ENCODE measurements at places on chromosomes 16 and 17. TPM values are rescaled to one million over a fixed set of nuclear protein-coding genes. Genes with fewer than 3 reads are reported as not detected.
A peak's percentile ranks its signal among the peaks of the same experiment; 100 is the strongest.

DNA sequence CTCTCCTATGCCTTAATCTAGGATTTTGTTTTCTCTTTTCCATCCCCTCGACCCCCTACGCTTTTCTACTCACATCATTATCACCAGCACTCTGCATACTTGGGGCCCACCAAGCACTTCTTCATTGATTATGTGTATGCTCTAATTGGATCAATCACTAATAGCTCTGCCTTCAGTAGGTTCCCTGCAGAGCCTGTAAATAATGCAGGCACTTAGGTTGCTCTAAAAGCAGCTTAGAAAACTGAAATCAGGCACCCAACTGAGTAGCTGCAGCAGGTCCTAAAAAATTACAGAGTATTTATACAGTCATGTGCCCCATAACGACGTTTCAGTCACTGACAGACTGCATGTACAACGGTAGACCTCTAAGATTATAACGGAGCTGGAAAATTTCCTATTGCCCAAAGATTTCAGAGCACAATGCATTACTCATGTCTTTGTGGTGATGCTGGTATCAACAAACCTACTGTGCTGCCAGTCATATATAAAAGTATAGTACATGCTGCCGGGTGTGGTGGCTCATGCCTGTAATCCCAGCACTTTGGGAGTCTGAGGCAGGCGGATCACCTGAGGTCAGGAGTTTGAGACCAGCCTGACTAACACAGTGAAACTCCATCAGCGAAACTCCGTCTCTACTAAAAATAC is 280.4 kb downstream of the HS3ST3B1 start:
- no peaks in the 10 kb centered on the region for H3K4me1 ChIP-seq
- no peaks in the 10 kb centered on the region for H3K36me3 ChIP-seq
- no peak overlapping the region for H3K4me3 ChIP-seq
- DNase-seq: no peak

DNA sequence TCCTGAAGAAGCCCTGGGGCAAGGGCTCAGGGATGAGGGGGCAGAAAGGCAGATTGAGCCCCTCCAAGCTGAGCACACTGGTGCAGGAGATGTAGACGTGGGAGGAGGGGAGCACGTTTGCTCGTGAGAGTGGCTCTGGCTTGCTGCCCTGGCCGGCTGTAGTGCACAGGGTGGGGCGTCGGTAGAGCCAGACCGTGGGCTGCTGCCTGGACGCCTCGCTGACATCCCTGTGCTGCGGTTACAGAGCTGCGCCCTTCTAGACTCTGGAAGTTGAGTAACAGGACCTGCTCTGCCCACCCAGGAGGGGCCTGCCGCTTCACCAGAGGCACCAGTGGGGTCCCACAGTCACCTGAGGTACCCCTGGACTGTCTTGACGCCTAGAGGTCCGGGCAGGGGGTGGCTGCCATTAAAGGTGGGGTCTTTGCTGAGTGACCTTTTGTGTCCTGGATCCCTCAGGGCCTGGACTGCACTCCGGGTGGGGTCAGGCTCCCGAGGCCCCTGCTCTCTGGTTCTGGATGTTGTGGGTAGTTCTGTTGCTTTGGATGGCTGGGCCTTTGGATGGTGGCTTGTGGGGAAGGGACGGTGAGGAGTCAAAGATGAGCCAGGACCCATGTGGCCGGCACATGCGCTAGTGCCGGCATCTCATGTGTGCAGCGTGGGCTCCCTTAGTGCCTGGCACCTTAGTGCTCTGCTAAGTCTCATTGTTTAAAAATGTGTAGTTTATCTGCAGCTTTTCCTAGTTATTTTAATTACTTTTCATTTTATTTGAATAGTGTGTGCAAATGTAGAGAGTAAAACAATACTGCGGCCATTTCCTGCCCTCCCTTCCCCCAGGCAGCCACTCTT is 41.7 kb downstream of the PGS1 start:
- peaks cover 26% of the 10 kb centered on the region for H3K4me1 ChIP-seq
- H3K27ac ChIP-seq: no peak overlapping the region
- H3K27me3 ChIP-seq: no peaks in the 10 kb centered on the region
- H3K4me3 ChIP-seq: no peak overlapping the region
- no peak for DNase-seq

Gene ARL5C
- not detected for total RNA-seq

DNA sequence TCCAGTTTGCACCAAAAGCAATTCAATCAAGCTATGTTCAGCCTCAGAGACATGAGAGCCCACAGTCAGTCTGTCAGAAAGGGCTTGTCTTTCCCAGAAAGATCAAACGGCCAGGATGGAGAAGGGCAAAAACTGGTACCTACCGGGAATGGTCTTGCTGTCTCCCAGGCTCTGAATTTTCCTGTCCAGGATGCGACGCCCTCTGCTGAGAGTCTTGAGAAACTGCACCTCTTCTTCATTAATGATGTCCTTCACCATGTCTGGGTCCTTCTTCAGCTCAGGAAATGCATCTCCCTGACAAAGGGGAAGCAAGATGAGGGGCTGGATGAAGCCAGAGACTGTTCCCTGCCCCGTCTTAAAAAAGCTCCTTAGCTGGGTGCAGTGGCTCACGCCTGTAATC is 15.8 kb upstream of the EXOSC6 start:
- H3K27me3 ChIP-seq: no peaks in the 10 kb centered on the region
- H3K4me3 ChIP-seq: no peak overlapping the region
- no peaks in the 10 kb centered on the region for H3K4me1 ChIP-seq
- DNase-seq: peak; percentile 23

GRCh38 chr17:11916091-11916490 is 81.2 kb downstream of the ZNF18 start:
- no peak for DNase-seq
- no peaks in the 10 kb centered on the region for H3K4me1 ChIP-seq

Gene SLC38A8
- total RNA-seq: not detected

Gene OR4D1
- 1.8 TPM for total RNA-seq

DNA sequence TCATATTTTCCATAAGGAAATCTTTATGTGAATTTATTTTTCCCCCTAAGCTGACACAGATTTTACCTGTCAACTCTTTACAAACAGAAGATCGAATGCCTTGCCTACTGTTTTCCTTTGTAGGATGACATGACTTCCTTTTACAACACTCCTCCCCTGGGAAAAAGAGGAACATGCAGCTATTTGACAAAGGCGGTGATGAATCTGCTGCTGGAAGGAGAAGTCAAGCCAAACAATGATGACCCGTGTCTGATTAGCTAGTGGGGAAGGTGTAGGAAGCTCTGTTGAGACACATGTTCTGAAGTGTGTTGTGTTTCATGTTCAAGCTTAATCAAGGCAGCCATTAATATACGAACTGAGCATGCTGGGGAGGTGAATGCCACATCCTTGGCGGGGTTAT is 238.0 kb downstream of the PHKB start:
- peaks cover 49% of the 10 kb centered on the region for H3K36me3 ChIP-seq
- no peak overlapping the region for H3K27ac ChIP-seq
- H3K4me3 ChIP-seq: no peak overlapping the region
- no peaks in the 10 kb centered on the region for H3K4me1 ChIP-seq

Gene KRTAP3-2
- not detected for total RNA-seq

GRCh38 chr16:11639925-11640899 is 28.0 kb upstream of the SNN start:
- H3K4me3 ChIP-seq: no peak overlapping the region
- no peaks in the 10 kb centered on the region for H3K27me3 ChIP-seq
- H3K36me3 ChIP-seq: no peaks in the 10 kb centered on the region
- no peak overlapping the region for H3K27ac ChIP-seq
- H3K4me1 ChIP-seq: peaks cover 4% of the 10 kb centered on the region

GRCh38 chr17:27542841-27543463 is 86.7 kb downstream of the KSR1 start:
- DNase-seq: no peak
- no peaks in the 10 kb centered on the region for H3K36me3 ChIP-seq
- H3K4me3 ChIP-seq: no peak overlapping the region
- no peak overlapping the region for H3K27ac ChIP-seq
- peaks cover 3% of the 10 kb centered on the region for H3K4me1 ChIP-seq
- no peaks in the 10 kb centered on the region for H3K27me3 ChIP-seq

DNA sequence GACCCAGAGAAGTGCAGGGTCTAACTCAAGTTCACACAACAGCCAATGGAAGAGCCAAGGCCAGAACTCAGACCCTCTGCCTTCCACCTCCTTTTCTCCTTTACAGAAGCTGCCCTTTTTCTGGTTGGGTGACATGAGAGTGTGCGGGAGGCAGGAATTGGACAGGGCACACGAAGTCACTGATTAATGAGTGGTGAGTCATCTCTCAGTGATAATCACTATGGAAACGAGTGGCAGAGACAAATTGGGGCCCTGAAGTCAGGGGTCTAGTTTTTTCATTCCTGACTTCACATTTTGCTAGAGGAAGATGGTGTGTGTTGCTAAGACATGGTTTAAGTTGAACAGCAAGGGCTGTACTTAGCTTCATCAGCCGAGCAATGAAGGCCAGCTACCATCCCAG is 312.7 kb upstream of the CCL2 start:
- no peak for DNase-seq
- peaks cover 16% of the 10 kb centered on the region for H3K27me3 ChIP-seq
- H3K36me3 ChIP-seq: no peaks in the 10 kb centered on the region
- no peaks in the 10 kb centered on the region for H3K4me1 ChIP-seq
- H3K4me3 ChIP-seq: no peak overlapping the region

Gene FBXO39
- 1.4 TPM for total RNA-seq

Measured in T-cell (primary cell).